NCI-H748 treated with DMSO at 0.1 percent for 48 hours (cell line): ENCODE measurements at places on chromosomes 11 and 22.
A peak's percentile ranks its signal among the peaks of the same experiment; 100 is the strongest.

- no peak for DNase-seq
These were observed 470.6 kb downstream of the NTM start for GRCh38 chr11:131841028-131841427.

DNA sequence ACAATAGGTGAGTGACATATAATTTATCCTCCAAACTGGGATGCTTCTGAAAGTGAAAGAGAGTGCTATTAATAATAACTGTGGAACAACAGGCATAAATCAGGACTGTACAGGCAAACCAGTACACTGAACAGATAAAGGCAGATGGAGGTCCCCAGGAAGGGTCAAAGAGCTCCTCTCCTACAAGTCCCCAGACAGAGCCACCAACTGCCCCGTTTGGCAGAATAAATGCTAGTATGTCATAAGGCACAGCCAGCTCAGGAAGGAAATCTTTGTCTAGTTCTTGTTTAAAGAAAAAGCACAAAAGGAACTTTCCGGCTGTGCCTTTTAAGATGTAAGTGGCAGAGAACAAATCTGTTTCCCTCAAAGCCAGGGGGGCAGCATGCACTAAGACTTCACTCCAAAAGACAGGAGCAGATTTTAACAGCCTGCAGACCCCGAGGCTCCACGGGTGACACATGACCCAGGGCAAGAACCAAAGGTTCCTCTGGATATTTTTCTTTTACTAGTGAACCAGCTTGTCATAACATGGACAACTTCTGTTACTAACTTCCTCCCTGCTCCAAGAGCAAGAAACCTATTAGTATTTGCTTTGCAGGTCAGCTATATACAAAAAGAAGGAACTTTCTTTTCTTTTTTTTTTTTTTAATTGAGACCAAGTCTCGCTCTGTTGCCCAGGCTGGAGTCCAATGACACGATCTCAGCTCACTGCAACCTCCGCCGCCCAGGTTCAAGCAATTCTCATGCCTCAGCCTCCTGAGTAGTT lies 50.2 kb downstream of the MYH9 start:
- DNase-seq = no peak

DNA sequence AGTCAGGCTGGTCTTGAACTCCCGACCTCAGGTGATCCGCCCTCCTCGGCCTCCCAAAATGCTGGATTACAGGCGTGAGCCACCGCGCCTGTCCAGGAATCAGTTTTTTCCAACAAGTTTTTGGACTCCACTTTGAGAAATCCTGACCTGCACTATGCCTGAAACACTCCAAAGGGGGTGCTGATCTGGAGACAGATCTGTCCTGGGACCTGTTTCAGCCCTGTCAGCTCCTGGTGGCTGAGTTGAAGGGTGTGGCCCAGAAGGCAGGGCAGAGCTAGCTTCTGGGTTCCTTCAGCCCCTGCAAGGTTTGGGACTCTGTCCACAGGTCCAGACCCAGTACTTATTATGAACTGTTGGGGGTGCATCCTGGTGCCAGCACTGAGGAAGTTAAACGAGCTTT lies 1.2 kb downstream of the DNAJC4 start:
- DNase-seq = no peak

GRCh38 chr22:44914026-44914721 lies 95.6 kb downstream of the PHF21B start:
- no peak for DNase-seq

DNA sequence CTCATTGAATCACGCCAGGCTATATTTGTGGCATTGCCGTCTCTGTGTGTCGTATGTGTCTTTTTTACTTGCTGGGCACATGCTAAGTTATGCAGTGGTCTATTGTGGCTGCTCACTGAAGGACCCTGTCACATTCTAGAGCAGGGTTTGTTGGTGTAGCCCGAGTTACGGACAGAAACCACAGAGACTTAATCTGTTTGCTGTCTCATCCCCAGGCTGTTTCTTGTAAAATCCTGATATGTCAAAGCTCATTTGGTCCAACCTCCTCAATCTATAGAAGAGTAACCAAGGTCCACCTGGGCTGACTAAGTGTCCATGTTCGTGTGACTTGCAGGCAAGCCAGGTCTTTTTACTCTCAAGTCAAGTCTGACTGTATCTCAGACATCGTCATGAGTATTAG lies 5.0 kb downstream of the DPF2 start:
- no peak for DNase-seq

- DNase-seq = no peak
These were observed 688.9 kb downstream of the KCNA4 start for GRCh38 chr11:29327891-29328290.

- DNase-seq = no peak
These were observed 89.6 kb downstream of the HSD17B12 start for GRCh38 chr11:43770173-43770572.

DNA sequence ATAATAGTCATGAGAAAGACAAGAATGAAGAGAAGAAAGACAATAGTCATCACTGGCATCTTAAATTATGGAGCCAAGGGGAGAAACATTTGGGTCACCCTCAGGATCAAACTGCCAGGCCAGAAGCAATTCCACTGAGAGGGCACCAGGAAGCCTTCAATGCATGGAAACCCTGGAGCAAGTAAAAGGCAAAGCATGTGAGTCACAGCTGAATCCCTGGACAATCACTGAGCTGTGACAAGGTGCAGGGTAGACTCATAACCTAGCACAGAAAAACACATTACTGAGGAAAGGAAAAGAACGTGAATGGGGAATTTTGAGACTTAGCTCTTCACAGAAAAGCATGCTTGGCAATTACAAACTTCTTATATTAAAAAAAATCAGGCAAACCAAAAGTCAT lies 1.6 kb downstream of the KCNJ1 start:
- DNase-seq = no peak

DNA sequence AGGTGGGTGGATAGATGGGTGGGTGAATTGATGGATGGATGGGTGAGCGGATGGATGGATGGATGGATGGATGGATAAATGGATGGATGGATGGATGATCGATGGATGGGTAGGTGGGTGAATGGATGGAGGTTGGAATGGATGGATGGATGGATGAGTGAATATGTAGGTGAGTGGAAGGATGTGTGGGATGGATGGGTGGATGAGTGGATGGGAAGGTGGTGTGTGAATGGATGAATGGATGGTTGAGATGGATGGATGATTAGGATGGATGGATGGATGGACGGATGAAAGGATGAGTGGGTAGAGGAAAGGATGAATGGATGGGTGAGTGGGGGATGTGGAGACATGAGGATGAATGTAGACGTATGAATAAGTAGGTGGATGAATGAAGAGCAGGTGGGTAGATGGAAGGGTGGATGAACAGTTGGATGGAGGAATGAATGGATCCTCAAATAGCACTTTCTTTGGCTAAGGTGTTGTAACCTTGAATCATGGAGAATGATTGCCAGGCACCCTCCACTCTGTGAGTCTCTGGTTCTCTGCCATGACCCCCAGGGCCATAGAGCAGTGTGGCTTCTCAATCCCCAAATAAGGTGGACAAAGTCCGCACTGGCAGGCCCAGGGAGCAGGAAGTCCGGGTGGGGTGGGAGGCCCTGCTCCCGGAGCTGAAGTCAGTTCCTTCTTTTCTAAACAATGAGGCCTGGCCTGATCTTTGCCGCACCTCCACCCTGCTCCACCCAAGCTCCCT lies 36.9 kb downstream of the IGF2 start:
- no peak for DNase-seq

GRCh38 chr11:133608496-133608895 lies 76.2 kb upstream of the OPCML start:
- no peak for DNase-seq

- no peak for DNase-seq
These were observed 56.0 kb upstream of the CLMP start for GRCh38 chr11:123250892-123251656.

DNA sequence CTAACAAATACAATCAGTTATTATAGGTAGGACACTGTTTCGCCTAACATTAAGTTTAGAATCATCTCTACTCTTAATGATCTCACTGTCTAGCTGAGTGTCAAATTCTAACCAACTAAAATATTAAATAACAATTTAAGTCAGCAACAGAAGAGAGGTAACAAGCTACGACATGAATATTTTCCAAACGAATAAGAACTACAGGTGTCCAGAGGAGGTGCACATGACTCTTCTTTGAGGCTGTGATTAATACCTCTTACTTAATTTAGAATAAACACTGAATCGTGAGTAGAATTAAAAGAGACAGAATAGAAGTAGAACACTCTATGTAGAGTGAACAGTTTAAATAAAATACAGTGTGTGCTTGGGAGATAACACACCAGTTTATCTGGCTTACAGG lies 619.0 kb upstream of the ARHGAP42 start:
- DNase-seq = no peak

GRCh38 chr11:117725048-117725734 lies 71.8 kb downstream of the DSCAML1 start:
- no peak for DNase-seq

GRCh38 chr11:16434036-16434435 lies 77.7 kb upstream of the SOX6 start:
- no peak for DNase-seq

DNA sequence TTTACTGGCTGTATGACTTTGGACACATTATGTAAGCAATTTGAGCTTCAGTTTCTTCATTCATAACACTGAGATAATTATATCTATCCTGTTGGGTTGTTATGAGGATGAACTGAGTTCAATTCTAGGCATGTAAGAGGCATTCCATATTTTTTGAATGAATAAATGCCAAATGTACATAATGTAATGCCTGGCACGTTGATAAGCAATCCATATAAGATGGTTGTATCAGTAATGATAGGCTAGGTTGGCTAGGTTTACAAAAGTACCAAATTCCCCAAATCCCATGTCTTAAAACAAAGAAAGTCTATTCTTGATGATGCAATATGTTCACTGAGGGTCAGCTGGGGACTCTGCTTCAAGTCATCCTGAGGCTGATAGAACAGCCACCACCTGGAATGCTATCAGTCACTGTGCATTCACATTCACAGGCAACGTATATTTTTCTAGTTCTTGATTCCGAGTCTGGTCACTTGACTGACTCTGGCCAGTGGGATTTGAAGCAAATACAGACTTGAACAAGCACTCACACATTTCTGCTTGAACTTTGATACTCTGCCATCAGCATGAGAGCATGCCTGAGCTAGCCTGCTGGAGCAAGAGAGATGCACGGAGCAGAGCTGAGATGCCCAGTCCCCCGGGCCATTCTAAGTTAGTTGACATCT lies 104.0 kb upstream of the TIMP3 start:
- no peak for DNase-seq

GRCh38 chr11:61871158-61871597 lies 20.2 kb downstream of the FADS3 start:
- DNase-seq = peak; percentile 73

DNA sequence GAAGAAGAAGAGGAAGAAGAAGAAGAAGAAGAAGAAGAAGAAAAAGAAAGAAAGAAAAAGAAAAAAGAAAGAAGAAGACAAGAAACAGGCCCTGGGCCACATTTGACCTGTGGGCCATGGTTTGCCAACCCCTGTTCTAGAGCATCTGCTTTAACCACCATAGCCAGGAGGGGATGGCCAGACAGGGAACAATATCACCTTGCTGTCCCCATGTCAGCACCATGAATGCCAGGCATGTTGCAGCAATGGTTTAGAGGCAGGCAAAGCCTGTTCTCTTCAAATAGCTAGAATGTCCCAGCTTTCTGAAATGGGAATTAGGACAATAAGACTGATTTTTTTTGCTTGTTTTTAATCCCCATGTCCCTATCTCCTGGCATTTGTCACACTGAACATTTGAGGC lies 338.6 kb upstream of the PLET1 start:
- DNase-seq = no peak

- no peak for DNase-seq
These were observed 68.5 kb upstream of the NARS2 start for GRCh38 chr11:78642979-78643675.

DNA sequence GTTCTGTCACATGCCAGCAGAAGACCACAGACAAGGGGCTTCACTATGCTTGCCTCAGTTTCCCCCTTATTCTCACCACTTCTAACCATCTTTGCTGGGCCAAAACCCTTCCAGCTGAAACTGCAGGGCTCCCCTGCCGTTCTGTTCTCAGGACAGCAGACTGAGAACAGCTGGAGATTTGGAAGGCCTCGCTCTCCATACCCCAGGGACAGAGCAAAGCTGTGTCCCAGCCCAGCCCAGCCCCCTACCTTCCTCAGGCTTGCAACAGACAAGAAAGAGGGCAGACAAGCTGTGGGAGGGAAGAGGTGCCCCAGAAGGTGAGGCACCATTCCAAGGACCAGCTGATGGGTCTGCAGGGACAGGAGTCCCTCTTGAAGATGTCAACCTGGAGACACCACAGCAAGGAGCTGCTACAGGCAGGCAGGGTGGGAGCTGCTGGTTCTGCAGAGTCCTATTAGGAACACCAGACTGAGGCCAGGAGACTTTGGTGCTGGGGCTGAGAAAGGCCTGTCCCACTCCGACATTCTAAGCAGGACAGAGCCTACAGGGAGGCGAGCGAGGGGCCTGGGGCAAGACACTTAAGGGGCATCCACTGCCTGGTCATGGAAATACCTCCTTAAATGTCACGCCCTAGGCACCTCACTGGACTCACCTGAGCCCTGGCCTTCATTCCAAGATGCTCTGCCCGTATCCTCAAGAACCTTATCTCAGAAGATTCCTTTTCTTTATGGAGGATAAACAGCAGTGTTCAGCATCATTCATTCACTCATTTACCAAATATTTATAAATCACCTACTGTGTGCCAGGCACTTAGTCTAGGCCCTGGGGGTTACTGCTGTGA lies 6.9 kb downstream of the SCN2B start:
- no peak for DNase-seq

DNA sequence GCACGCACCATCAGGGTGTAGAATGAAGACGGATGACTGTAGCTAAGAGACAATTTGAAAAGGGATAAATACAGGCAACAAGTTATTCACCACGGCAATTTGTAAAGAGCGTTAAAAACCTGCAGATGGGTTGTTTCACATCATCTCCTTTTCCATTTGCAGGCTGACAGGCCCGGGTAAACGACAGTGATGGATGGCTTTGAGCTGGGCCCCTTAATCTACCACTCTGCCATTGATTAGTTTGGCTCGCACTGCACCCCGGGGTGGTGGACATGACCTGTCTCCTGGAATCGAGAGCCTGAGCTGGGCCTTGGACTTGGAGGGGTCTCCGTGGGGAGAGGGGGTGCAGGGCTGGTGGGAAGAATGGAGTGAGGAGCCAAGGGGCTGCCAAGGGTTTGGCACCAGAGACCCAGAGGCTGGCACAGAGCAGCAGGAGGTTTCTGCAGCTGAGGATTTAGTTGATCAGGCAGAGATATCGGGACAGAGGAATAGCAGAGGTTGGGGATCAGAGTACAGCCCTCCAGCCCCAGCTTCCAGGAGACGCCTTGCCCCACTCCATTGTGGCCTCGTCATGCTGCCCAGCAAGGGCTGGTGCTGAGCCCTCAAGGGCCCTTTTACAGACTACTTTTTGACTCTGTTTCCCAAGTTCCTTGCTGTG lies 110.6 kb upstream of the NECTIN1 start:
- no peak for DNase-seq

- DNase-seq = no peak
These were observed 340.1 kb downstream of the NTM start for GRCh38 chr11:131710511-131710910.

GRCh38 chr22:41009222-41009948 lies 58.2 kb downstream of the RBX1 start:
- no peak for DNase-seq

DNA sequence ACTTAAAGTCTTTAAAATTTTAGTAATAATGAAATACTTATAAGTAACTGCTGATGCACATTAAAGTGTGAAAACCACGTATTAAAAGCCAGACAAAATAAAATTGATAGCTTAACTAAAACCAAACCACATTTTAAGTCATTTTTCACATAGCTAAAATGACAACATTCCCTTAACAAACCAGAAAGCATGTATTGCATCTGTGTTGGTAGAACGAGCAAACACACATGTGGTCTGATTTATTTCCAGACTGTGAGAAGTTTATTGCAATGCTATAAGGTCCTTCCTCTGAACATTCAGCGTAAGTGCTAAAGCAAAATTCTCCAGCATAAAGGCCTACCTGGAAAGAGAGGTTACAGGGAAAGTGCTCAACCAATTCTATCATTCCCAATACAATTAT lies 57.8 kb downstream of the ARHGAP20 start:
- no peak for DNase-seq
